NCI-H2081 treated with DMSO at 0.1 percent for 48 hours (cell line): ENCODE measurements at places on chromosomes 12 and 14.

GRCh38 chr12:40907115-40907527 lies 214.9 kb downstream of the CNTN1 start:
- no peak for DNase-seq

- DNase-seq: no peak
Measured at GRCh38 chr14:58082491-58083098, 69.4 kb downstream of the ARMH4 start.

GRCh38 chr12:122827258-122827657 lies 8.0 kb upstream of the HIP1R start:
- DNase-seq: no peak

- no peak for DNase-seq
Measured at GRCh38 chr14:81638656-81639280, 105.1 kb upstream of the SEL1L start.

DNA sequence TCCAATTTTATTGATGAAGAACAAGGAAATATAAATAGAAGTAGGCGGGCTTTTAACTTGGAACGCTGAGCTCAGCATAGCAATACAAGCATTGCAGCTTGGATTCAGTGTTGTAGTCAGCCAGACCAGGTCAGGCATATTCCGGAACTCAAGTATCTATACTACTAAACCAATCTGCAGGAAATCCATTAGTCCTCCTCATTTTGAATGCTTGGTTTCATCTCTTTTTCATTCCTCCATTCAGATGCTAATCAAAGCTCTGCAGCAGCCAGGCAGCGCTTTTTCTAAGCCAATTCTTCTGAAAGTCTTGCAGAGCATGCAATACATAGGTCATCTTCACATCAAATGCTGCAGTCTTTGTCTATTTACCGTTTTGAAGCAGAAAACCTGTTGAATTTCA lies 49.0 kb downstream of the KIF21A start:
- DNase-seq: no peak

DNA sequence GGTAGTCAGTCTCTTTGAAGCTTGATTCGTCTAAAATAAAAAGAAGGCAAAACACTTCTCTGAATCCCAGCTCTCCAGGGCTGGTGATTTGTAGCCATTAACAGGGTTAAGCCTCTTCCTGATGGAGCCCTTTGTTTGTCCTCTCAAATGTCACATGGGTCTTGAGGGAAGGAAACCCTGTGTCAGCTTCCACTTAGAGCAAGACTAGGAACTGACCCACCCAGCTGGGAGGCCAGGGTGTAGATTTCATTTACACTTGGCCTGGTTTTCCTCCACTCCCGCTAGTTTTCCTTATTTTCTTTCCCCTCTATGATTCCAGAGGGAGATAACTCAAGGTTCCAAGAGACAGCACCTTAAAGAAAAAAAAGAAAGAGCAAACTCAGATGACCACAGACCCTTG lies 230.5 kb upstream of the EGLN3 start:
- DNase-seq: no peak

DNA sequence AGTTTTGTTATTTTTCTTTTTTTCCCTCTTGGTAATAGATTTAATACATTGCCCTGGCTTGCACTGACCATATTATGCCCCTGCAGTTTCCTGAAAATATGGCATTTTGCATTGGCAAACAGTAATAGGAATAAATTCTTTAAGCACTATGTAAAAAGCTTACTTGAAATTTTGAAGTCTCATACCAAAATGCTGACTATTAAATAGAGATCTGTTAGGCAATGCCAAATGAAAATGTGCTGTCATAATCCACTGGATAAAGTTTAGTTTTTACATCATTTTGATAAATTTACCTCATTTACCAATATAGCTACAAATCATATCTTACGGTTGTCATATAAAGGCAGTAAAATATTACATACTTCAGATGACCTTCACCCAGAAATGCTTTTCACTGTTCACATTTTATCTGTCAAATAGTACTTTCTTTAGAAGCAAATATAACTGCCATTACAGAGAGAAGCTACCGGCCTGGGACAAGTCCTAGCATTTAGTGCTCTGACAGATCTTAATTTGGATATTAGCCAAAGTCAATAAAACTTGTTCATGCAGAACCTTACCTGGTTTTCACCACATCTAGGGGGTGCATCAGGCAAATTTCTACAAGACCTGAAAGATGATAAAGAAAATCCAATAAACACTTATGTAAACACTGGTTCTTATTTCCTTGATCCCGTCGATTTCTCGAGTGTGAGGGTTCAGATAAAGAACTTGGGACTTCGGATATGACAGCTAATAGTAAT lies 212.9 kb downstream of the PAX9 start:
- DNase-seq: no peak

DNA sequence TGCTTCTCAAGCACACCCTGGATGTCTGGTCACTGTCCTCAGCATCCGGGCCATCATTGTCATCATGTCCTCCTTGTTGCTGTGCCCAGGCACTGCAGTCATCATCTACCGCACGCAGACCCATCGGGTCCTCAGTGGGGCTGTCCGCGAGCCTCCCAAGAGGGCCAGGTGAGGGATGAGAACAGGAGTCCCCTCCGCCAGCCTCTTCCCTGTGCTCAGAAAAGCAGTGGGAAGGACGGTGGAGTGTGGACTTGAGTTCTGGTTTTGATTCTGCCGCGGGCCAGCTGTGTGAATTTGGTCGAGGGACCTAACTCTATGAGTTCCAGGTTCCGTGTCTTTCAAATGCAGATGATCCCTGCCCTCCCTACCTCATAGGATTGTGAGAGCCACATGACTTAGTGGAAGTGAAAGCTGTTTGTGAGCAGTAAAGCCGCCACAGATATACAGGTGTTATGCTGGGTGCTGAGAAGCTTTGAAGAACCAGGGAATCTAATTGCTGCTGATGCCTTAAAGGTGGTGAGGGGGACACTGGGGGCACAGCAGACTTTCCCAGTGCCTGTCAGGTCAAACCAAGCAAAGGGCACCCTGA lies 122.9 kb upstream of the RAP1B start:
- DNase-seq: no peak

DNA sequence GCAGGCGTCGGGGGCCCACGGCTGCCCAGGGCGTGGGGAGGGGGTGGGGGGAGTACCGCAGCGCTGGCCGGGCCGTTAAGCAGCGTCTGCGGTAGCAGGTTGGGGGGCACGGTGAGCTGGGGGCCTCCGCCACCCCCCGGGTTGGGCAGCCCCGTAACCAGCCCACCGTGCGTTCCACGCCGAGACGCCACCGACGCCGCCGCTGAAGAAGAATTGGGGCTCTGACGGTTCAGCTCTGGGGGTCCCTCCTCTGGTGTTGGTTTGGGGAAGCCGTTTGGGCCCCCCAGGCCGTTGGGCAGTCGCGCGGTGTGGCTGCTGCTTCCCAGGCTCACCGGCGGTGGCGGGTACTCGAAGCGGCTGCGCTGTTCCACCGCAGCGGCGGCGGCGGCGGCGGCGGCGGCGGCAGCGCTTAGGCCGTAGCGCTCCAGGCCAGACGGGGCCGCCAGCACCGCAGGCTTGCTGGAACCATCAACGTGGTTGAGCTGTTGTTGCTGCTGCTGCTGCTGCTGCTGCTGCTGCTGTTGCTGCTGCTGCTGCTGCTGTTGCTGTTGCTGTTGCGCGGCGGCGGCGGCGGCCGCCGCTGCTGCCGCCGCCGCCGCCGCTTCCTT lies 1.5 kb downstream of the IRF2BPL start:
- DNase-seq: no peak

- no peak for DNase-seq
Measured at GRCh38 chr12:42473130-42473529, 116.4 kb downstream of the PRICKLE1 start.

DNA sequence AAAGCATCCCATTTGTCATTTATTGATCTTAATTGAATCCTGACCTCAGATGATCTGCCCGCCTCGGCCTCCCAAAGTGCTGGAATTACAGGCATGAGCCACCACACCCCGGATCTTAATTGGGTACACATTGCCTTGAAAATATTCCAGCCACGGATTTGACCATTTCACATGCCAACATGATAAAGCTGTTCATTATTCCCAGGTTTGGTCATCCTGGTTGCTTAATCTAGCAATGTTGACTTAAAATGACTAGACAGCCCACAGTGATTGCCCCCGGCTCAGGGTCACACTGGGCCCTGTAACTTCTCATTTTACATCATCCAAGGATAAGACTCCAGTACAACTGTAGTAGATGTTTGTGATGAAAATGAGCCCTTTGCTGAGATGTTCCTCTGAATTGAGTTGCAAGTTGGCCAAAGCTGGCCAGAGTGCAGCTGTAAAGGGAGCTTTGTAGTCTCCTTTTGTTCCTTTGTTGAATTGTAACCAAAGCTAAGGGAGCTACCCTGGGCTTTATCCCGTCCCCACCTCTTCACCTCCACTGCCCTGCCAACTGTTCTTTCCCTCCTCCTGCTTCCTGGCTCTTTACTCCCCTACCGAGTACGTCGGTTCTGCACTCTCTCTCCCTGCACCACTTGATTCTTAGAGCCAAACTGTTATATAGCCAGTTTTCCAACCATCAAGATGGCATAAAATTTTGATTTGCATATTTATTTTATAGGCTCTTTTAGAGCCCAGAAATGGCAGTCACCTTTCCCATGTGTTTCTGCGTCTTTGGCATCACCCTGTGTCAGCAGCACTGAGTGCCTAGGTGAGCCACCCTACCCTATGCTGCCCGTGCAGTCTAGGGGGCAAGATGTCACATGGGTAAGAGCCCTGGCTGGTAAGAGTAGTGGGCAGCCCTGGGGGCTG lies 141.3 kb upstream of the HIF1A start:
- no peak for DNase-seq

DNA sequence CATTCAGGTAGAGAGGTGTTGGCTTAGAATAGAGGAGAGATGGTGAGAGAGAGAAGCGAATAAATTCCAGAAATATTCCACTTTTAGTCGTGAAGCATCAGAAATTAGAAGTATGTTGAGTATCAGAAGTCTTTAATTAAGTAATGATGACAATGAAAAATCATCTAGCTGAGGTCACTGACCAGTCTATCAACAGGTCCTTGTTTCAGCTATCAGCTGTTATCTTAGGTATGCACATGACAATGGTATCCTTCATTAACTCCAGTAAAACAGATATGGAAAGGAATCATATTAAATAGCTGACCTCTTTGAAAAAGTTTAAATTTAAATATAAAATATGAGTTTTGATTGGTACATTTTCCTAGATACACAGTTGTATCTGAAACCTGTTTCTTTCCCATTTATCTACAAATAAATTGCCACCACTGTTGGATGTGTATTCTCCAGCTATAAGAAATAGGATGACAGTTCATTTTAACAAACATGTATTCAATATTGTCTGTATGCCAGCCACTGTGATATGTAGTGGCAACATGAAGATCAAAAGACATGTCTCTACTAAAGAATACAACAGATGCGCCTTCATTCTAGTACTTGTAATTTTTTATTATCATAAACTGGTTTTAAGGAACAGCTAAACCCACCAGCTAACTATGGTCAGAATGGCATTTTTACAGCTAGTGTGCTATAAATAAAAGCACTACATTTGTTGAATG lies 424.2 kb upstream of the DCN start:
- no peak for DNase-seq

- DNase-seq: no peak
Measured at GRCh38 chr12:49089821-49090773, 4.5 kb downstream of the DHH start.

DNA sequence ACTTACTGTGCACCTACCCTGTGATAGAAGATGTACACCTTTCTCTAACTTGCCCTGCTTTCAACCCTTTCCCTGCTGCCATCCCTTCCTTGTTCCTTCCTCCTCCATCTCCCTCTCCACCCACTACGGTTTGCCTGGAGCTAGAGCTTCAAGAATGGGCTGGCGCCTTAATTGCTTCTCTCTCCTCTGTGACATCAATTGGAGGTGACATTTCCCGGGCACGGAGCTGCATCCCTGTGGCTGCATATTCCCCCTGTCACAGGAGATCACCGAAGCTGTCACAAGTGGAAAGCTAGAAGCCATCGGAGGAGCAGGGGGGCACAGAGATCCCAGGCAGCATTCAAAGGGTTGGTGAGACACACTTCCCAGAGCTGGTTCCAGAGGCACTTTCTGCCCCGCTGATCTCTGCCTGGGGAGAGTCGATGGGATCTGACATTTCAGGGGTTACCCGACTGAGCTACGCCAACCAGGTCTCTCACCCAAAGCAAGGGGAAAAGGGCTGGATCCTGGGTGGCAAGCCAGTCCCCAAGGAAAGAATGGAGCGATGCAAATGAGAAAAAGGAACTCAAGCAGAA lies 604.9 kb downstream of the MED13L start:
- no peak for DNase-seq

DNA sequence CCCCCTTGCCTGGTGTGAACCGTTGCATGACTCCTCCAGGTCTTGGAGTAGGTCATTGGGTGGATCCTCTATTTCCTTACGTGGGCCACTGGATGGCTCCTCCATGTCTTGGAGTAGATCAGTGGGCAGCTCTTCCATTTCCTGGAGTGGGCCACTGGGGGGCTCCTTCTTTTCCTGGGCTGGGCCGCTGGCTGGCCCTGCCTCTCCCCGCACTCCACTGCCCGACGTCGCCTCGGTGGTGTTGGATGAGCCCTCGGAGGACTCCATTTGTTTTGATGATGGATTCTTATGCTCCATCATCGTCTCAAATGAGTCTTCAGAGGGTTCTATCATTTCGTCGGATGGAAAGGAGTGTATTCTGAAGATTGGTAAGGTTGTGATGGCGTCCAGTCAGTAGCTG lies 19.1 kb downstream of the RTL1 start:
- DNase-seq: no peak

- no peak for DNase-seq
Measured at GRCh38 chr12:126768517-126768916, 1498.5 kb upstream of the TMEM132C start.

DNA sequence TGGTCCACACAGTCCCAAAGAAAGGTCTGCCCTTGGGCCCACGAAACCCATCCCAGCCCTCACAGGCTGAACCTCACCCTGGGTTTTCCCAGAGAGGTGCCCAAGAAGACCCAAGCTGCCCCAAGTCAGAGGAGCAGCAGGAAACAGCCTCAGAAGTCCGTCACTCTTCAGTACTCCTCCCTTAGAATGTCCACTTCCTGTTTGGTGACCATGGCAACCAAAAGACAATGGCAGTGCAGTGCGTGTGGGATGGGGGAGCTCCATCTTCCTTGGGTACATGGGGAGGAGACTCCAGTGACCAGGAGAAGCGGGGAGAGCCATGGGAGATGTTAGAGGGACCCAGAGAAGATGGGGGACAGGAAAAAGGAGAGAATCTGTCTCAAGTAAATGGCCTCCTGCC lies 11.3 kb downstream of the SELPLG start:
- peak; percentile 4 for DNase-seq

DNA sequence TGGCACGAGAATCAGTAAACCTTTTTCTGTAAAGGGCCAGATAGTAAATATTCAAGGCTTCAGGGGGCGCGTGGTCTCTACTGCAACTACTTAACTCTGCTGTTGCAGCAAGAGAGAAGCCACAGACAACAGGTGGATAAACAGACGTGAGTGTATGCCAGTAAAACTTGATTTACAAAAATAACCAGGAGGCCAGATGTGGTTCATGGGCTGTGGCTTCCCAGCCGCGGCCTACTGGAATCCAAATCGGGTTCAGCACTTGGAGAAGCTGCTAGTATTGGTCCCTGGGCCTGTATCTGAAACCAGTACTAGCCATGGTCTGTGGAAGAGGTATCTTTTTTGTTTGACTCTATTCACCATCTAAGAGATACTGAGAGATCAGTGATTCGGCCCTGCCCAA lies 13.3 kb downstream of the PPP2R5C start:
- DNase-seq: no peak

- no peak for DNase-seq
Measured at GRCh38 chr12:8012651-8013309, 19.7 kb upstream of the FOXJ2 start.

- no peak for DNase-seq
Measured at GRCh38 chr14:74843653-74844052, 32.3 kb downstream of the PROX2 start.
